ENCODE measurements at places on chromosomes 3 and 15.

- DNase-seq: peak; percentile 59
Measured at GRCh38 chr15:84598993-84599392, 1.8 kb upstream of the ZSCAN2 start.

GRCh38 chr3:174243171-174243570, 616.0 kb upstream of the NAALADL2 start:
- peak; percentile 4 for DNase-seq

DNA sequence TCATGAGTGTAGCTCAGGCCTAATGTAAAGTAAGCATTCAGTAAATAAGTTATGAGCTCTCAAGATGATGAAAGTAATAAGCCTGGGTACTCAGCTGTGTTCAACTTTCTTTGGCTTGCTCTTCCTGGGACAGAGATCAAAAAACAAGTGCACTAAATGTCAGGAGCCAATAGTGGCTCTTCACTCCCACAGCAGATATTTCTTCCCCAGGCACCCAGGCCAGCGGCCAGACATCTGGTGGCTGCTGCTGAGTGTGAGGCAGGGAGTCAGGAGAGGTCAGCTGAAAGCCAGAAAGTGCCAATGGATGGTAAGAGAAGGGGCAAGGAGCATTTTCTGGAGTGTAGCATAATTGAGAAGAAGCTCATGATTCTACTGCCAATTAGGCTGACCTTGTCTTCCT, 18.2 kb upstream of the ITGA11 start:
- DNase-seq: no peak

- DNase-seq: no peak
Measured at GRCh38 chr3:127746400-127747057, 73.8 kb downstream of the ABTB1 start.

DNA sequence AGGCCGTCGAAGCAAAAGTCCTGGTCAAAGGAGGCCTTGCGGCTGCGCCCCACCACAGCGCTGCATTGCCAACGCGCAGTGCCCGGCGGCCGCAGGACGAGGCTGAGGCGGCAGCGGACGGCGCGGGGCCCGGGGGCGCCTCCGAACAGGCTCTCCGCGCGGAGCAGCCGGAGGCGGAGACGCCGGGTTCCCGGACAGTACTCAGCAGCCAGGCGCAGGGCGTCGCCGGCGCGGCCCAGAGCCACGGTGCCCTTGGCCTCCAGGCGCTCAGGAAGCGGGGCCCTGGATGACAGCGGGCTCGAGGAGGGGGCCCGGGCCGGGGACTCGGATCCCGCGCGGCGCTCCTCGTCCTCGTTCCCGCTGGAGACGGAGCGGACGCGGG, 1.1 kb downstream of the C2CD4B start:
- peak; percentile 9 for DNase-seq

GRCh38 chr3:45564172-45564571, 30.4 kb upstream of the LIMD1 start:
- DNase-seq: no peak

- peak; percentile 94 for DNase-seq
Measured at GRCh38 chr3:8490079-8490552, 11.5 kb upstream of the LMCD1 start.

- DNase-seq: no peak
Measured at GRCh38 chr15:64738226-64739095, 36.9 kb downstream of the RBPMS2 start.

- DNase-seq: no peak
Measured at GRCh38 chr3:19757773-19758172, 176.2 kb downstream of the EFHB start.

DNA sequence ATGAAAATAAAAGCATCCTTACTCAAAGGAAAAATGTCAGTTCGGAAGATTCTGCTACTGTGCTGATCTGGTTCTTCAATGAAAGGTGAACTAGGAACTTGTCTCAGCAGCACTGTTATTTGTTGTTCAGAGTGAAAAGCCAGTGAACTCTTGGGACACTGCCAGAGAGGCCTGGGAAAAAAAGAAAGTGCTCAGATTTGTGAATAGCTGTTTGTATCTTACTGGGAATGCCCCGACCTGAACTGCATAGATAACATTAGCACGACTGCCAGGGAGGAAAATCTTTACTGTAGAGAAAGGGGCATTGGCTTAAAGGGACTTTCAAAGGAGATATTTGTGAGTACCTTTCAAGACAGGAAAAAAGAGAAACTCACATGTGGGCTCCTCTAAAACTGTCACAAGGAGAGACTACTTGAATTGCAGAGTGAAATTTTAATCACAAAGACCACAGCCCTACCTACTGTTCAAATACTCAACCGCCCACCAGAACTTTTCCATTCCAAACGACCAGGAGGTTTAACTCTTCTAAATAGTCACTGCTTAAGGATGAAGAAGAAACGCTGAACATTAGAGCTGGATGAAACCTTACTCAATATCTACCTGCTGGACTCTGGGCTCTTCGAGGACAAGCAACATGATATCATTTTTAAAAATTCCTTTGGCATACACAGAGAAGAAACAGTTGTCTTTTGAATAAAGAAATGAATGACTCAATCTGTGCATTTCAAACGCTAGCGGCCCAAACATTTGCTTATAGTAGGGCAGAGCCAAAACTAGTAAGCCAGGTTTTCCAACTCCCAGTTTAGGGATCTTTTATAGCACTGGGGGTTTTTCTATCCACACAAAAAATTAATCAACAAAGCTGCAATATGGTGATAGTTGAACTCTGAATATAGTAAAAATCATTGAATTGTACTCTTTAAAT, 13.4 kb downstream of the TAMM41 start:
- no peak for DNase-seq

DNA sequence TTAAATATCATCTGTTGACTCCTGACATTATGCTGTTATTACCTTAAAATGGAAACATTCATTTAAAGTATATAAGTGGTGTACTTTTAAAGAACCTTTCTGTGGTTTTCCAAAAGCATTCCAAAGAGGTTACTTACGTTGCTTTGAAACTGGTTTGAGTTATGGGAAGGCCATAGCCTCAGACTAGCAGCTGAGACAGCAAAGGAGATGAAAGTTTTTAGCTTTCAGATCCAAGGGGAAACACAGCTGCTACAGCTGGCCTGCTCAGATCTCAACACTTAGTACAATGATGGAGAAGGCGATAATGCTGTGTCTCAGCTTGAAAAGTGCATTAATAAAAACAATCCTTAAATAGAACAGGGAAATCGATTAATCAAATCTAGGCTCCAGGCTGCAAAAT, 921.1 kb downstream of the ROBO1 start:
- DNase-seq: peak; percentile 49

DNA sequence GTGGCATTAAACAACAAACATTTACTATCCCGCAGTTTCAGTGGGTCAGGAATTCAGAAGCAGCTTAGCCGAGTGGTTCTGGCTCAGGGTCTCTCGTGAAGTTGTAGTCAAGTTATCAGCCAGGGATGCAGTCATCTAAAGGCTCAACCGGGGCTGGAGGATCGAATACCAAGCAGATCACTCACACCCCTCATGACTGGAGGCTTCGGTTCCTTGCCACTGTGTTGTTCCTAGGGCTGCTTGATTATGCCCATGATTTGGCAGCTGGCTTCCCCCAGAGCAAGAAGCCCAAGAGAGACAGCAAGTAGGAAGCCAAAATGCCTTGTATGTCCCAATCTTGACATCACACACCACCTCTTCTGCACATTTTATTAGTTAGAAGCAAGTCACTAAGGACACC, 33.9 kb upstream of the CDCP1 start:
- DNase-seq: peak; percentile 83

All from EL (cell line).